Endothelial cell of umbilical vein (primary cell): ENCODE measurements at places on chromosomes 3 and 15. TPM values are rescaled to one million over a fixed set of nuclear protein-coding genes. Genes with fewer than 3 reads are reported as not detected.
A peak's percentile ranks its signal among the peaks of the same experiment; 100 is the strongest.

DNA sequence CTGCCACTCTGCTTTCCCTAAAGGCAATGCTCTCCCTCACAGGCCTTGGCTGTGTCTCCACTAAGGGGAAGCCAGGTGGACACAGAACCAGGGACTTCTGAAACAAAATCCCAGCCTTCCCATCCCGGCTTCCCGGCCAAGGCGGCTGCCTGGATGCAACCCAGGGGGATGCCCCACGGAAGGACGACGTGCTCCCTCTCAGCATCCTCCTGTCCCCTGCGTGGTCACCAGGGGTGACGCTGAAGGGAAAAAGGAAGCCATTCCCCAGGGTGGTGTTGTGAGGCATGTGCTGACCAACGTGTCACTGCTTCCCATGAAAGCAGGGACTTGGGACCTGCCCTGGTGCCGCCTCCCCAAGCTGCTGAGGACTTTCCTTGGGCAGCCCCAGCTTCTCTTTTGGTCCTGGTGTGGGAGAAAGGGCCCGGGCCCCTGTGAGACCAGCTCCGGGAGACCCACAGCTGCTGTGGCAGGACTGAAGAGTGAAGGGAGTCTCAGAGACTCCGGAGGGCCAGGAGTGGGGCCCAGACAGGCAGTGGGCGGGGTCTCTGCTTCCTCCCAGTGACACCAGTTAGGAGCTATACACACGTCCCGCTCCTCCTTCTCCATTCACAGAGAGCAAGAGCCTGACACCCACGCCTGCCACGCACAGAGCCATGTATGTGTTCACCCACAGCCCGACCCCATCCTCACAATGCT, 139.2 kb downstream of the NUP210 start:
- no peak for DNase-seq

DNA sequence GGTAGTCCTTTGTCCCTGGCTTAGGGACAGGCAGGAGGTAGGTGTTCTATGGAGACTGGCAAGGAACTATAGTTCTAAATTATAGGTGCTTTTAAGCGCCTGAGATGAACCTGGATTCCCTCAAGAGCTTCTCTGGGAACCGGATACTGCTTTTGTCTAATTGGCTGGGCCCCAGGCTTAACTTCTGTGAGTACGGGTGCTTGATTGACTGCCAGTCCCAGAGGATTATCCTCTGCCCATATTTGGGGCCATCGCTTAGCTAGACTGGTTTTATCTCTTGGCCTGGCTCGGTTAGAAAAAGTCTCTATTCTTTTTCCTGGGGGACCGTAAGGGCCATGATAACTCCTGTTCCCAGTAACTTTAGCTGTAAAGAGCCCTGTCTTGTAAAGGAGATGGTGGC, 339.1 kb downstream of the KCNH8 start:
- DNase-seq: no peak

DNA sequence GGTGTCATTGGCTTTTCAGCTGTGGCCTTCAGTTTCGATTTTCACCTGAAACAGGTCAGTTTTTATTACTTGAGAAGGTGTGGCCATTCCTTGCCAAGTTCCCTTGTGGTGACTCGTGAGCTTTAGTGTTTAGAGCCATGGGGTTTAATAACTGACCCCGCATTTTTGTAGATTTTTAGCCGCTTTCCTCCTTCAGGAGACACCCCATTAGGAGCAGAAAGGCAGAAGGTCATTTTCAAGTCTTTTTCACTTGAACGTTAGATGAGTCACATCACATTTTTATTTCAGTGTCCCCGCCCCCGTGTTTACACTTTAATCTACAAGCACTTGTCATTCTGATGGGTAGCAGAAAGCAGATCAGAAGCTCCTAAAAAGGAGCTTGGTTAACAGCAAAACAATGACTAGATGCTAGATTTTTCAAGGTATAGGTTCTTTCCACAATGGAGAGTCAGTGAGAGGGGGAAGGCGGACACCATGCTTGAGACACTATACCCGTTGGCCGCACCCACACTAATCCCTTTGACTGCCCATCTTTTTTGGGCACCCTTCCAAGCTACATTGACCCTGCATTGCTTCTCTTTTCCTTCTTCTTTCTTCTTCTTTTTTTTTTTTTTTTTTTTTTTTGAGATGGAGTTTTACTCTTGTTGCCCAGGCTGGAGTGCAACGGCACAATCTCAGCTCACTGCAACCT, 132.7 kb downstream of the GHSR start:
- peak; percentile 56 for DNase-seq

DNA sequence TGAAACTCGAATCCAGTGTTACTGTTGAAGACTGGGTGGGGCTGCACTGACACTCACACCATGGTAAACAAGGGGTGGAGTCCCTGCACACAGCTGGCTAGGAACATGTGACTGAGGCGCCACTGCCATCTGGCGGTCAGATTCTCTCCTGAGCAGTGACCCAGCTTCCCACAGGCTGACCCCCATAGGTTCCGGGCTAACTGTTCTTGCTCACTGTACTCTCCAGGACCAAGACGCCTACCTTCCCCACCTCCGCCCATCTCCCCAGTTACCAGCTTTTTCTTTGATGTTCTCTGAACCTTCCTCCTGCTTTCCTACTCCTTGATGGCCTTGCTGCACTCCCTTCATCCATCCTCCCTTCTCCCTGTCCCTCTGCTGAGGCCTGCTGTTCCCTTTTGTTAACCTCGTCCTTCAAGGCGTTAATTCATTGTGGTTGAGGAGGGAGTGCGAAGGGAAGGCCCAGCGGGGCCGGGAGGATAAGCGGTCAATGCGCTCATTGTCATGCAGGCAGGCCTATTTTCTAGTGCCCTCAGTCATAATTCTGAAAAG, 115.2 kb downstream of the ATP8B4 start:
- peak; percentile 63 for DNase-seq

DNA sequence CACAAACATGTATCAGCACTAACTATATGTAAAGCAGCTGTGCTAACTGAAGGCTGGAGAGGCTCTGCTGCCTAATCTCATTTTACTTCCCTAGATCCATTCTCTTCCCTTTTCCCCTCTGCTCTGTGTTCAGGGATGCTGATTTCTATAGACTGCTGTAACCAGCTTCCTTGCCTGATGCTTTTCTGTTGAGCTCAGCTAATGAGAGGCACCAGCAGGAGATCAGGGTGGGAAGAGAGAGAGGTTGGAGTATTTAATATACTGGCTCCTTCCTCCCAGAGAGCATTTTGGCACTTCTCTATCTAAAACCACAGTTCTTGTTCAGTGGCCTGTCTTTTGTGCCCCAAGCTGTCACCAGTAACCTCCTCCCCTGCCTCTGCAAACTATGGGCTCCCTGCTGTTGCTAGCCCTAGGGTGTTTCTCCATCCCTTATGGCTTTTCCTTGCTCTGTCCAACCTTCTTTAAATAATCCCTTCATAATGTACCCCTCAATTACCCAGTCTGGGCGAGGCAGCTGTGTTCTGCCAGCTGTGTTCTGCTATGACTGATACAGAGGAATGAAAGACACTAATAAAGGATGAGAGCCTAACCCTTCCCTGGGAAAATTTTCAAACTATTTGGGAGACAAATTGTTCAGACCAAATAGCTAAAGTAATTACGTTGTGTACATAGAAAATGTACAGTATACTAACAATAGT, 69.5 kb downstream of the CADPS start:
- DNase-seq: no peak

GRCh38 chr15:59792359-59792758, 103.2 kb upstream of the BNIP2 start:
- DNase-seq: no peak

- DNase-seq: no peak
Observed at GRCh38 chr3:24367664-24368264, 126.9 kb downstream of the THRB start.

DNA sequence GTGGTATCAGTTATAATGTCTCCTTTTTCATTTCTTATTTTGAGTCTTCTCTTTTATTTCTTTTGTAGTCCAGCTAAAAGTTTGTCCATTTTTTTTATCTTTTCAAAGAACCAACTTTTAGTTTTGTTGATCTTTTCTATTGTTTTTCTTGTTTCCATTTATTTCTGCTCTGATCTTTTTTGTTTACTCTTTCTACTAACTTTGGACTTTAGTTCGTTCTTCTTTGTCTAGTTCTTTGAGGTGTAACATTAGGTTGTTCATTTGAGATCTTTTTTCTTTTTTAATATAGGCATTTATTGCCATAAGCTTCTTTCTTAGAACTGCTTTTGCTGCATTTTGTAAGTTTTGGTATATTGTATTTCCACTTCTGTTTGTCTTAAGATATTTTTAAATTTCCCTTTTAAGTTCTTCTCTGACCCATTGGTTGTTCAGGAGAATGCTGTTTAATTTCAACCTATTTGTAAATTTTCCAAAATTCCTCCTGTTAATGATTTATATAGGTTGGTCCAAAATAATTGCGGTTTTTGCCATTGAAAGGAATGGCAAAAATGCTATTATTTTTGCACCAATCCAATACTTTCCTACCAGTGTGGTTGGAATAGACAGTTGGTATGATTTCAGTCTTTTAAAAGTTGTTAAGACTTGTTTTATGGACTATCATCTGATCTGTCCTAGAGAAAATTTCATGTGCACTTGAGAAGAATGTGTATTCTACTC, 51.2 kb downstream of the KAT2B start:
- DNase-seq: no peak

DNA sequence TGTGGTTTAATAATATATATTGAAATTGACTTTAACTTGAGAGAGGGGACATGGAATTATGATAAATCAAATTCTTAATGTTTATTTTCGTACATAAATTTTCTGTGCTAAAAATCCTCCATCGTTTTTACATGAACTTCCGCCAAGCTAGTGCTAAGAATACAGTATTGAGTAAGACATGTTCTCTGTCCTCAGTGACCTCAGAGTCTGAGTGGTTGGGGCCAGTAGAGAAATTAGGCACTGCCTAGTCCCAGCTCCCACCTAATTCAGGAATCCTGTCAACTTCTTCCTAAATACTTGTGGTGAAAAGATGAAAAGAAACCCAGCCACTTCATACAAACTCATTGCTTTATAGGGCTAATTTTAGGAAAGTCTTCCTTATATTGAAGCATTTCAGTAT, 110.3 kb downstream of the PPP2R3A start:
- no peak for DNase-seq

GRCh38 chr3:137762674-137763593, 1.2 kb upstream of the SOX14 start:
- DNase-seq: no peak

The ALG1L2 gene
- polyA plus RNA-seq: not detected in 2 replicates

The HYKK gene
- polyA plus RNA-seq: 1.0 and 1.3 TPM in 2 replicates

The FAIM gene
- 1.4 and 2.3 TPM in 2 replicates for polyA plus RNA-seq

The PAQR9 gene
- not detected in 2 replicates for polyA plus RNA-seq

The REC114 gene
- not detected in 2 replicates for polyA plus RNA-seq
